ENCODE measurements at places on chromosomes 4 and X.

GRCh38 chr4:113397114-113397701 lies 347.8 kb downstream of the ANK2 start:
- DNase-seq, result no peak

DNA sequence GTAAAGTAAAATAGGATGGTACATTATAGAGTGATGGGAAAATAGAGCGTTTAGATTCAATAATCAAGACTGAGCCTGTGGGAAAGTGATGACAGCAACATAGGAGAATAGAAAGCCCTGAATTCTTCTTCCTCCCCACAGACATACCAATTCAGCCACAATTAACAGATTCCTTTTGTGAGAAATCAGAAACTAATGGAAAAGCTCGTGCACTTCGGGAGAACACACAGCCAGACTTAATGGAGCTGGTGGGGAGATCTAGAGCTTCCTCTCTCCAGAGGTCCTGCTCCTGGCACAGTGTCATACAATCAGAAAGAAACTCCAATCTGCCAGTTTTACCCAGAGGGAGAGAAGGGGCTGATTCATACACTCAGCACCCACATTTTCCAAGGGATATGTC lies 676.3 kb upstream of the BOD1L1 start:
- no peak for DNase-seq

GRCh38 chrX:21735768-21736127 lies 22.2 kb downstream of the SMPX start:
- DNase-seq, result no peak

DNA sequence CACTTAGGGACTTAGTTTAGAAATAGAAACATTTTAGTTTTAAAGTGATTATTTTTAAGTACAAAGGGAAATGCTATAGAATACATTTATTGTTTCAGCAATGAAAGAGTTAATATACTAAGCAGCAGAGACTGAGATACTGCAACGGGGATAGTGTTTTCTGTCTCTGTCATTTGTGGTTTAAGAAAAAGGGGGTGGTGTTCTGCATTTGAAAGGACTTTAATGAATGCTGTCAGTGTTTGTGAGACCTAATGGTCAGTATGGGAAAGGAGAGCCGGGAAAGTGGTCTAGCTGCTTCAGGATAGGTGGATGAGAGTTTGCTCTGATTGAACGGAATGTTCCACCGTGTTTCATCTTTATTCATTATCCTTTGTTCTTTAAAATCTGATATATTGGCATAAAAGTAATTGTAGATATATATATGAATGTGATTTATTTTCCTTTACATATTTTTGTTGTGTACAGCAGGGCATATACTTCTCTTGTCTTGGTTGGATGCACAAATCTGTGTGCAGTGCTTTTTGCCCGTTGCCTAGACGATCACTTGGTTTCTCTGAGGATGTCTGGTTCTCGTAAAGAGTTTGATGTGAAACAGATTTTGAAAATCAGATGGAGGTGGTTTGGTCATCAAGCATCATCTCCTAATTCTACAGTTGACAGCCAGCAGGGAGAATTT lies at the start of gene KLHL5:
Gene KLHL5 (plus strand): TSS at position 139 of the 676 bp plus-strand sequence. CDS start 421 bp downstream, at position 560.
- no peak for DNase-seq

DNA sequence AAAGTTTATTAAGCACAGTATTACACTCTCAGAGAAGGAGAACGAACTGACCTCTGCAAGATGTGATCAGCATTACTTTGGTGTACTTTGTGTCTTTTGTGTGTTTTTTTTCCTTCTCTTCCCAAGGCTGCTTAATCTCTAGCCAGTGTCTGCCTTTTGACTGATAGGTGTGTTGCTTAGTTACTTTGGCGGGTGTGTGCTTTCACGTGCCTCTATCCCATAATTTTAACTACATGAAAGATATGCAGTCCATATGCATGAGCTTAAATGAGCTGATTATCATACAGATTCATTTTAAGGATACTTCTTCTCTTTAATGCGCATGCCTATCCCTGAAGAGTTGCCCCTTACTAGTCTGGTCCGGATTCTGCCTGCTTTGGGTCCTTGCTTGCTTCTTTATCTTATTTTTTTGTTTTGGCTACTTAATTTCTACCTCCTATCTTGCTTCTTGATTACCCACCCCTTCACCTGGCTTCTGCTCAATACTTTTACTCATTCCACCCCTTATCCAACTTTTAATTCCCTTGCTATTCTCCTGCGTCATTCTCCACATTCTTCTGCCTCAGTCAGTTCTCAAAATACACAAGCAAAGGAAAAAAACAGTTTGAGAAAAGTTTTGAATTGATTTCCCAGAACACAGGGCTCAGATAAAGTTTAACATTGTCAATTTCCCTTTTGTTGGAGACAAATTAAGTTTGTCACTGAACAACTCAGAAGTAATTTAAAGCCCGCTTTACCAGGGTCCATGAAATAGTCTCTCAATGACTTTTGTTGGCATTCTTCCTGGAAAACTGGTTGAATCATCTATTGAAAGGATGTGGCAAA lies 182.0 kb downstream of the TENT5D start:
- DNase-seq, result no peak

- no peak for DNase-seq
These were observed 19.6 kb downstream of the CYP2U1 start for GRCh38 chr4:107950746-107951540.

- DNase-seq, result no peak
These were observed 247.7 kb downstream of the IL15 start for GRCh38 chr4:141884070-141884469.

DNA sequence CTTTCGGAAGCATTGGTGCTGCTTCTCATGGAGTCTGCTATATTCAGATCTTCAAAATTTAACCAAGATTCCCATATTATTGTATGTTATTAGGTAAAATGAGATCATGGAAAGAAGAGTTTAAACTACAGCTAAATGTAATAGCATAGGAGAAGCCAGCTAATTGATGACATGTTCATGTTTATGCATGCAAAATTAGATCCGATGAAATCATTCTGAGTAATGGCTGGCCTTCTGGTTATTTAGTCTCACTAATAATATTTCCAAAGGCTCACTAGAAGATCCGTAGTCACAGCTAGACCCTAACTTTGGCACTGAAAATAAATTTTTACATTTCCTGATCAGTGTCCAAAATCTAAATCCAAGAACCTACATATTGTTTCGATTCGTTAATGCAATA lies 19.8 kb upstream of the PHKA2 start:
- DNase-seq, result no peak

DNA sequence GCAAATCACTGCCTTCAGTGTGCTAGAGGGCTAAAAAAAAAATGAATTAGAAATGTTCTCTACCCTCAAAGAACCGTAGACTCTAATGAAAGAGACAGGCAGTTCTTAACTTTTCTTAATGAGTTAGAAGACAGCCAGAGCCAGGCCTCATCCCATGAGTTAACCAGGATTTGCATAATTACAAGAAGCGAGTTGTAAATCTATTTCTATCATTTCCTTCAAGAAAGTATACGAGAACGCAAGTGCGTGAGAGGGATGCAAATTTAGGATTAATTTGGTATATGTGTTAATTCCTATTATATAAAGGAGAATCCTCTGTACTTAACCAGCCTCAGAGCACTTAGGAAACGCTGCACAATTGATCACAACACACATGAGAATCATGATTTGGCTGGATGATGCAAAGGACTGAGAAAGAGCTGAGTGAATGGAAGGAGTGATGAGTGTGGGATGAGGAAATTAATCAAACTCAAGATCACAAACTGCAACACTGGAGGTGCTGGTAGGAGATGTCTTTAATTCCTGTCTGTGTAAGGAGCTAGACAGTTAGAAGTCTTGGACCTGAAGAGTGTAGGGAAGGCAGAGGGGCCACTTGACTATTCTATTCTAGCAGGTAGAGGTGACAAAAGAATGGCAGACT lies 157.2 kb downstream of the ATP10D start:
- DNase-seq, result no peak

- DNase-seq, result no peak
These were observed 90.3 kb upstream of the TBL1X start for GRCh38 chrX:9374555-9374954.

- no peak for DNase-seq
These were observed 228.4 kb upstream of the EMCN start for GRCh38 chr4:100746141-100746739.

DNA sequence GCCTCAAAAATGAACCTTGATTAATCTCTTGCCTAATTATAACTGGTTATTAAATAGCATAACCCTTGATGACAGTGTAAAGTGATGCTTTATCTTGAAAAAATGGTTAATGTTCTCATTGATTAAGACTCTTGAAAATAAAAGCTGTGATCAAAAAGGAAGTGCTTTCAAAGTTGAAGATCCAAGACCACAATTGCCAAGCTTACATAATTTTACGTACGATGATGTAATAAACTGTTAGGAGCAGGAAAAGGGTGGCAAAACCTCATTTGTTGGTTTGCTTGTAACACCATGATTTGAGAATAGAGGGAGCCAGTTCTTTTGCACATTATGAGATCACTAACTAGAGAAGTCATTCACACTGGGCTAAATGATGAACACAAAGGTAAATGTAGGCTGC lies 322.2 kb downstream of the ADGRL3 start:
- no peak for DNase-seq

GRCh38 chrX:69298466-69299140 lies 133.3 kb upstream of the PJA1 start:
- no peak for DNase-seq

DNA sequence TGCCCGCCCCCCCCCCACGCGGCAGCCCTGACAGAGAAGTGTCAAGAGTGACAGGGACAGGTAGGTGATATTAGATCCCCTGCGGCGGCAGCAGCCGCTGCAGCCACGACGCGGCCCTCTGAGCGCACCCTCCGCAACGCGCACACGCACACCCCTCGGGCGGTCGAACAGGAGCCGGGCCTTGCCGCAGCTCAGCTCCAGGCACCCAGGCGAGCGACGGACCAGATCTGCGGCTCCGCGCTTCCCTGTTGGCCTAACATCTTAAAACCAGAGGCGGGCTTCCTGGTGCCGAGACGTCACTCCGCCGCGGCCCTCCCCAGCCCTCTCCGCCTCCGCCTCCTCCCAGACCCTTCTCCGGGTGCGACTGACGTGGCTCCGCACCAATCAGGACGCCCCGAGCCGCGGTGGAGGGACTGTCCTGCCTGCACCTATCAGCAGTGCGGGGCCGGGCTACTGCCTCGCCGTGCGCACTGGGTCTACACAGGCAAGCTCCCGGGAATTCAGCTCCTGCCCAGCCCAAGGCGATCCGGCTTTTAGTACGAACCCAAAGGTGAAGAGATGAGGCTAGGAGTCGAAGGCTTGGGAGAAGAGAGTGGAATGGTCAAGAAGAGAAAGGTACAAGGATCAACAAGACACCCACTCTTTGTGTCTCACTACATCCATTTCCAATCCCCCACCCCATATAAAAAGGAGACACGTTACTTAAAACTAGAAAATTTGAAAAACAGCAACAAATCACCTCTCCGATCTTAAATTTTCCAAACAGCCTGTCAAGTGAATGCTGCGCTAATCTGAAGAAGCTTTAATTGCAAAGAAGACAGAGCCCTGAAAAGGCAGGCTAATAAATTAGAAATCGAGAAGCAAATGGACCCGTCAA lies at the start of gene PITX2:
Gene PITX2 (minus strand): TSS at position 237 of the 877 bp plus-strand sequence. CDS start 617 bp downstream, outside the sequence.
- no peak for DNase-seq

- DNase-seq, result no peak
These were observed 56.6 kb upstream of the BCOR start for GRCh38 chrX:40154250-40154852.

- DNase-seq, result no peak
These were observed 115.8 kb upstream of the DDIT4L start for GRCh38 chr4:100306018-100306417.

DNA sequence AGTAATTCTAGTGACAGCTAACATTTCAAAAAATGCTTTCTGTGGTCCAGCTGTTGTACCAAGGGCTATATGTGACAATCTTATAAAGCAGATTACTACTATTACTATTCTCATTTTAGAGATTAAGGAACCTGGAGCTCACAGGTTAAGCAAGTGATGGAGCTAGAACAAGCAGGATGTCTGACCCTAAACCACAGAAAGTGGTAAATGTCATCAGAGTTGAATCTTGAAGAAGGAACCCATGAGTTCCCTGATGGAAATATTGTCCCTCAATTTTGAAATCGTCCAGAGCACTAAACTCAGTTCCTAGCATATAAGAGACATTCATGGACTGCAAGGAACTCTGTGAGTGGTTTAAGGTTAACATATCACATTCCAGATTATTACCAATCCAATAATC lies 214.0 kb downstream of the APBB2 start:
- DNase-seq, result no peak
